ENCODE measurements at places on chromosomes 7 and 10. TPM values are rescaled to one million over a fixed set of nuclear protein-coding genes. Genes with fewer than 3 reads are reported as not detected.

The FKBP9 gene
- 119 TPM for total RNA-seq

The MYH16 gene
- total RNA-seq: not detected

DNA sequence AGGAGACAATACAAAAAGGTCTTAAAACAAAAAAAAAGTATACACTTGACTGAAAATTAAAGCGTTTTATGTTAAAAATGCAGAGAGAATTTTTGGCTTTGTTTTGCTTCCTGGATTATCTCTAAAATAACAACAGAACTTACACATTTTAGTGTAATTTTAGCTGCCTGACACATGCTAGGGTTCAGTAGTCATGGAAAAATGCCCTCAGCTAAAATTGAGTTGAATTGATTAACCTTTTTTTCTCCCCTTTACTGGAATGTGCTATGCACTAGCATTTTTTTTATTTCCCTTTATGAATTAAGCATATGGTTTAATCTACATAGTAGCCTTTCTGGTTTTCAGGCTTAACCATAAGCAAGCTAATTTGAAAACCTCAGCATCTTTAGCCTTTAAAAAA lies 89.9 kb downstream of the ZNF277 start:
- DNase-seq: no peak

The OPN4 gene
- total RNA-seq: not detected

GRCh38 chr7:139852482-139852845 lies 23.4 kb downstream of the TBXAS1 start:
- DNase-seq: no peak

DNA sequence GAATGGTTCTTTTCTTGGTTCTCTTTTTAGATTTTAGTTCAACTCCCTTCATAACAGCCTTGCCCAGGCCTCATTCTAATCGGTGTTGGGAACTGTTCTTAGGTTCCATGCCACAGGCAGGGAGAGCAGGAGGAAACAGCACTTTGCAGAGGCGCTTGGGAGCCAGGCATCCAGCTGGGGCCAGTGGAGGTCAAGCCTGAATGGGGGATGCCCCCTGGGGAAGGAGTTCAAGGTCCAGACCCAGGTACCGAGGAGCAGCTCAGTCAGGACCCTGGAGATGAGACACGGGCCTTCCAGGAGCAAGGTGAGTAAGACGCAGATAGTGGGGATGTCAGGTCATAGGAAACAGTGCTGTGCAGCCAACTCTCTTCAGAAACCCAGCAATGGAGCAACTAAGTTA lies 4.5 kb downstream of the ZSCAN25 start:
- peak; percentile 15 for DNase-seq

The FAM3C gene
- 20.6 TPM for total RNA-seq

- DNase-seq: no peak
Observed at GRCh38 chr7:117338020-117338419, 15.2 kb upstream of the WNT2 start.

GRCh38 chr7:50226669-50227068 lies 77.8 kb upstream of the IKZF1 start:
- no peak for DNase-seq

DNA sequence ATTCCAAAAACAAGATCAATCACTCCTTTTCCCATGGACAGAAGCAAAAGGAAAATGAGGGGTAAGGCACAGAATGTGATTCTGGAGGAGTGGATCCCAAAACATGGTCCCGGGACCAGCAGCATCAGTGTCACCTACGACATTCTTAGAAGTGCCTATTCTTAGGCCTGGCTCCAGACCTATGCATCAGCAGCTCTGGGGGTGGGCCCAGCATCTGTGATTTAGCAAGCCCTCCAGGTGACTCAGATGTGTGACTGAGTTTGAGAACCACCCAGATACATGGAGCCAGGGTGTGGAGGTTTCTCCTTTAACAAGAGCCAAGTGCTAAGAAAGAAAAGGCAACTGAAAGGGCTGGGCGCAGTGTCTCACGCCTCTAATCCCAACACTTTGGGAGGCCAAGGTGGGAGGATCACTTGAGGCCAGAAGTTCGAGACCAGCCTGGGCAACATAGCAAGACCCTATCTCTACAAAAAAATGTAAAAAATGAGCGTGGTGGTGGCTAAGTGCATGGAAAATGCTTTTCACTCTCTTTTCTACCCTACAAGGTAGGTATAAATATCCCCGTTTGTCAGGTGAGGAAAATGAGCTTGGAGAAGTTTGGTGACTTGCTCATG lies 17.1 kb upstream of the ARPC1A start:
- no peak for DNase-seq

DNA sequence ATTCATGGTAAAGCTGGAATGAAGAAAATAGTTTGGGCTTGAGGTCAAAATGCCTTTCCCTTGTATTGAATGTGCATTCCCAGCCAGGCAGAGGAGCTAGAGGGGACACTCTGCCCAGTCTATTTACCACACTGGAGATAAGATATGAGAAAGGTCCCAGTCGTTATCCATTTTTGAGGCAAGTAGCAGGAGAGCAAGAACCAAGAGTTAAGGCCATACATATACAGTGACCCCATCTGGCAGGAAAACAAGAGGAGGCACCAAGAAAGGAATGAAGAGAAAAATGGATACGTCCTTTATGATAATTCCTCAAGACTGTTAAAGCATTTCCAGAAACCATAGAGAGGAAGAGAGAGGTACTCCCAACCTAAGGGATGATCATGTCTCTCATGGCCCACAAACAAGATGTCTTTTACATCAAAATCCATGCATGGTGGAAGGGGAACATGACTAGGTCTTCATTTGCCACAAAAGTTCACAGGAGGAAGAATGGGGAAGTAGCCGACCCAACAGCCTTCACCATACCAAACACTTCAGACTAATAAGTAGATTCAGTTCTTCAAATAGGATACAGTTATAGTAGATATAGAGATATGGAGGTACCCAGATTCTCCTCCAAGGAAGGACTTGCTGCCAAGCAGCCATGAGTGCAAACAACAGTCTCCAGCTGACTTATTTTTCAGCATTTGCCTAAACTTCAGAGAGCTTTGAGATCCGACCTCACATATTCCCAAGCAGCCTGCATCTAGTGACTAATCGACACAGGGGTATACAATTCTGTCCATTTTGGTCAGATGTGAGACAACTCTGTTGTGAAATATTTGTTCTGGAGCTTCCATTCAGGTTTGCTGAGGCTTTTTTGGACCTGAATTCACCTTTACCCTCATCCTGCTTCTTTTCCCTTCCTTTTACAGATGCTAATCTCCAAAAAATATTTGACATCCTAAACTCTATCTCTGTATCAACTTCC lies 61.1 kb upstream of the CCDC71L start:
- DNase-seq: no peak

DNA sequence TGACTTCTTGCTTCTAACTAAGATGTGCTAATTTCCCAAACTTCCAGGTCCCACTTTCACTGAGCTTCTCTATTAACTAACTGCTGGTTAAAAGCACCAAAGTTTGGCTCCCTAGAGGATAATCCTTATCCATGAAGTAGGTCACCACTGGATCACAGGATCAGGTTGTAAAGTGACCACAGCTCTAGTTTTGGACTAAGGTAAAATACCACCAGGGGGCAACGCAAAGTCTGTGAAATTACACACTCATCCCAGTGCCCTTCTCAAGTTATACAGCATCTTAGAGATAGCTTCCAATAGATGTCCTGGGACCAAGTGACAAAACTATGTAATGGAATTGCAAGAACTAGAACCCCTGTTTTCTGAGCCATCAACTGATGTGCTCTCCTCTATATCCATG lies 116.4 kb upstream of the ASAH2 start:
- no peak for DNase-seq

DNA sequence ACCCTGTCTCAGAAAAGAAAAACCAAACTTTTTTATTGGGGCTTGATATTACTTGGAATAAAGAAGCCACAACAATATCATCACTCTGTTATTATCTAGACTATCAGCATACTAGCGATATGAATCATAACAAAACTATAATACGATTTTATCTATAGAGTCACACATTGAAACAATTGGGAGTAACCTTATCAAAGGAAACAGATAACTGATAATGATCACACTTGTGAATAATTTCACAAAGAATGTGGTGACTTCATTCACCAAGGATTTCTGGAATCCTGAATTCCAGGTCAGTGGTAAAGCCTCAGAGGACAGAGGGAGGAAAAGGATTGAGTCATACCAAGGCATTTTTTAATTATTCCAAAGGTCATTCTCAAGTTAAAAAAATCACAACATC lies 32.1 kb upstream of the NMT2 start:
- DNase-seq: no peak

DNA sequence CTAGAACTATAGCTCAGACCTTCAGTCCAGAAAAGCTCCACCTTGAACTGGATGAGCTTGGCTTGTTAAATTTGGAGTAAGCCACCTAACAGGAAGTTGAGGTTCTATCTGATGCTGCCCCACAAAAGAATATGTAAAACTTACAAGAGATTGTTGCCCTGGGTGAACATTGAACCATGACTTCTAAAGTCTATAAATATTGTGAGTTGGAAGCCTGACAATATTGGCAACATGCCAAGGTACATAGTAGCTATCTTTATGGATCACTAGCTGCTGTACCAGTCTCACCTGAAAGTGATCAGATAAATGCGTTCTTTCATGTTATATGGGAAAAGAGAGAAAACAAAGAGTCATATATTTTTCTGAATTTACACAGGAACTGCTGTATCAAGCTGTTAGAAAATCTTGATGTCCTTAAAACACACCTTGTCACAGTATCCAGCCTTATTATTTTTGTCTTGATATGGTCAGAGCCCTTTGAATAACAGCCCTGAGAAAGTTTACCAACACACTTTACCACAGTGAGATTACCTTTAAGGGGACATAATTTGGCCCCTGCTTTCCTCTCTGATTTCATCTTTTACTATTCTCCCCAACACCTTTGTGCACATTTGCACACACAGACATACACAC lies 92.0 kb downstream of the LSMEM1 start:
- DNase-seq: no peak

- no peak for DNase-seq
Observed at GRCh38 chr7:16915405-16915804, 33.6 kb upstream of the AGR3 start.

DNA sequence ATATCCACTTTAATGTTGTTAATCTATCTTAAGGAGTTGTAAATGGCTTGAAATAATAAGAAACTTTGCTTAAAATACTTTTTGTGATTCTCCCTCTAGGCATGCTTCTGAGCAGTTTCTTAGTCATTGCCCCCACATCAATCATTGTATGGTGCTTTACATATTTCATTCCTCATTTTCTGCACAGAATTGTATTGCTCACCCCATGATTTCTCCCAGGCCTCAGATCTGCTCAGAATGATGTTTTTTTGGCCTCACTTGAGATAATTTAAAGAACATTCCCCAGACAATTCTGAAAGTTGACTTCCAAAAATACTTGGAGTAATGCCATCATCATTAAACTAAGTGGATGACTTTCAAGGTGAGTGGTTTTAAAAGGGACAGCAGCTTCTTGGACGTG lies 82.1 kb upstream of the PRPS1L1 start:
- no peak for DNase-seq

DNA sequence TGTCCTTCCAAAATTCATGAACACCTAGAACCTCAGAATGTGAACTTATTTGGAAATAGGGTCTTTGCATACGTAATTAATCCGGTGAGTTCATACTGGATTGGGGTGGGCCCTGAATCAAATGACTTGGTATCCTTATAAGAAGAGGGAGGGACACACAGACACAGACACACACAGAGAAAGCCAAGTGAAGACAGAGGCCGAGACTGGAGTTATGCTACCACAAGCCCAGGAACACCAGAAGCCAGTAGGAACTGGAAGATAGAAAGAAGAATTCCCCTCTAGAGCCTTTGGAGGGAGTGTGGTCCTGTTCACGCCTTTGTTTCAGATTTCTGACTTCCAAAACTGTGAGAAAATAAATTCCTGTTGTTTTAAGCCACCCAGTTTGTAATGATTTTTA lies 17.1 kb upstream of the PHF14 start:
- no peak for DNase-seq

GRCh38 chr10:77636967-77637531 lies 559 bp downstream of the KCNMA1 start:
- no peak for DNase-seq

GRCh38 chr7:90858546-90858945 lies 262.4 kb downstream of the CDK14 start:
- DNase-seq: no peak

- DNase-seq: no peak
Observed at GRCh38 chr7:38425509-38425908, 152.1 kb upstream of the TARP start.

The ADIRF gene
- total RNA-seq: 605 TPM

DNA sequence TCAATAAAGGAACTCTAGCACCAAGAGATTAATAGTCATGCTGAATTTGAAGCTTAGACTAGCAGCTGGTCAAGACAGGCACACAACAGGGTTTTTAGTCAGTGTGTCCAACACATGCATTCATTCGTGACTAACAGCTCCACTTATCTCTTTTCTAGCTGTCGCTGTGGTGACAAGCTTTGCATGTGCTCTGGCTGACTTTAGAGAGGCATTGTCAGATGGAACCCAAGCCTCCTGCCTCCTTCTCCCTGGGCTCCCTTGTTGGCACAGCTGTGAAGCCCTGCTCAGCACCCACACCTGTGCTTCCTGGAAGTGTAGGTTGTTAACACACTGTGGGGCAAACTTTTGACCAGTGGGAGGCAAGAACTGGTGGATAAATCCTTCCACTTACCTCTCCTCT lies 9.8 kb upstream of the AGK start:
- no peak for DNase-seq

GRCh38 chr7:90407484-90407821 lies 4.2 kb downstream of the CLDN12 start:
- DNase-seq: no peak

The DOCK1 gene
- 72.2 TPM for total RNA-seq

The DYNC1I1 gene
- 1.4 TPM for total RNA-seq

GRCh38 chr10:682931-683447 lies 6.5 kb downstream of the DIP2C start:
- DNase-seq: no peak

The ZNF488 gene
- total RNA-seq: 19.8 TPM

- peak; percentile 21 for DNase-seq
Observed at GRCh38 chr7:149007611-149008010, 20.7 kb downstream of the PDIA4 start.

The PRKCQ gene
- total RNA-seq: 5.0 TPM

DNA sequence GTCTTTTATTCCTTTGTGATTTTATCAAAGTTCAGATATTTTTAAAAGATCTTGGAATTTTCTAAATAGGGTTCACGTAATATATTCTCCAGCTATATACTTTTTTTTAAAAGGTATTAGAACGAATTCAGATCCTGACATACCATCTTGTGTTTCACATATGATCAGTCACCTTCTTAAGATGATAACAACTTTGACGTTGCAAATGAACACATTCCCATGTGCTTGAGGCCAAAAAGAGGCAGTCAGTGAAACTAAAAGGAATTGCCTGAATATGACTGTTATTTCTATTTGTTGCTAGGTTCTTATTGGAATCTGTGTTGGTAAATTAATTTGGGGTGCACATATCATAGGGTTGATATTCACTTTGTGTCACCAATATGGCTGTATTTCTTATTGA lies 310.1 kb downstream of the MDFIC start:
- DNase-seq: no peak

The ADRB1 gene
- total RNA-seq: 4.6 TPM

- no peak for DNase-seq
Observed at GRCh38 chr10:124007102-124007772, 86.2 kb downstream of the CHST15 start.
